ENCODE measurements at places on chromosomes 7 and 10. TPM values are rescaled to one million over a fixed set of nuclear protein-coding genes. Genes with fewer than 3 reads are reported as not detected.

CUBN gene
- total RNA-seq: 0.41 TPM

HACD1 gene
- total RNA-seq: 1.9 TPM

DNA sequence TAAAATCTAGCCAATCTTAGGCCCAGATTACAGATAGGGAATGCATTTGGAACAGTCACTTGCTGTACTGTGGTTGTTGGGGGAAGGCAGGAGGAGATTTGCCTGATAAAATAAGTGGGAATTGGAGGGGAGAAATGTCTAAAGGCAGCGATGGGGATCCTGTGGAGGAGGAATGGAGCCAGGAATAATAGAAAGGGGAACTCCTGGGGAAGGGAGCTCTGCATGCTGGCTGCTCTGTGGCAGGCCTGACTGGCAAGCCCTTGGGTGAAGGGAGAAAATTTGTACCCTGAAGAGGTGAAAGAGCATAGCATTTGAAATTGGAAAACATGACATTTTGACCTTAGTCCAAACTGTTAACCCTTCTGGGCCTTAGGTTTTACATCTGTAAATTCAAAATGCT, 13.7 kb downstream of the MMP21 start:
- no peak for DNase-seq

DNA sequence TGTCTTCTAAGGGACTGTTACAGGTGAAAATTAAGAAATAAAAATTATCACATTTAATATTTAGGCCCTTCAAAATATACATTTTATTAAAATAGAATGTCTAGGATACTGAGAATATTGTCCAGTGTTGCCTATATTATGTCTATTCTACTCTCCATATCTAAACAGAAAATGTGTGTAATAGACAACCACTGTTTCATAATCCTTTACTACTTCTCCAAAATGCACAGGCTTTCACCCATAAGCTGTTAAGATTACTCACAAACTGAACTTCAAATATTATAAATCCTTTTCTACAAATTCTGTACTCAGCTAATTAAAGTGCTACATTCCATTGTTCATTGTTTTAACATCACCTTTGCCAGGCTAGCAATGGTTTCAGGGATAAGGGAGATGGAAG, 56.7 kb upstream of the TFEC start:
- DNase-seq: no peak

GRCh38 chr7:35003679-35004303, 33.5 kb downstream of the DPY19L1 start:
- no peak for DNase-seq
